ENCODE measurements at places on chromosomes 7 and 10. TPM values are rescaled to one million over a fixed set of nuclear protein-coding genes. Genes with fewer than 3 reads are reported as not detected.

Gene PLEKHS1
- total RNA-seq, result not detected

Gene OPN4
- not detected for total RNA-seq

Gene PON3
- not detected for total RNA-seq

Gene NPFFR1
- not detected for total RNA-seq

Gene PIP
- not detected for total RNA-seq

Gene ANKRD30A
- not detected for total RNA-seq

Gene CDC14C
- total RNA-seq, result not detected

Gene SLC16A12
- total RNA-seq, result 0.06 TPM

Gene HOXA6
- 4.2 TPM for total RNA-seq

Gene POU6F2
- total RNA-seq, result 1.4 TPM

Gene C10orf105
- not detected for total RNA-seq

Gene WEE2
- not detected for total RNA-seq

Gene INTS1
- 61.6 TPM for total RNA-seq

Gene GRID1
- total RNA-seq, result not detected

Gene XPNPEP1
- 42.4 TPM for total RNA-seq

Gene SPDYE5
- not detected for total RNA-seq

Gene CDNF
- not detected for total RNA-seq

Gene COL13A1
- total RNA-seq, result 19.5 TPM

Gene NUTM2B
- total RNA-seq, result not detected

Gene CAMK2B
- total RNA-seq, result not detected

Gene PITX3
- not detected for total RNA-seq

Gene RSPH10B
- total RNA-seq, result 0.11 TPM

Gene NYAP1
- not detected for total RNA-seq

Gene NPC1L1
- total RNA-seq, result not detected

Gene CCDC172
- not detected for total RNA-seq

Gene PDE6C
- total RNA-seq, result not detected
